ENCODE measurements at places on chromosomes 12 and 14.

- DNase-seq: no peak
These were observed 85.9 kb downstream of the TMEM117 start for GRCh38 chr12:43921666-43922337.

DNA sequence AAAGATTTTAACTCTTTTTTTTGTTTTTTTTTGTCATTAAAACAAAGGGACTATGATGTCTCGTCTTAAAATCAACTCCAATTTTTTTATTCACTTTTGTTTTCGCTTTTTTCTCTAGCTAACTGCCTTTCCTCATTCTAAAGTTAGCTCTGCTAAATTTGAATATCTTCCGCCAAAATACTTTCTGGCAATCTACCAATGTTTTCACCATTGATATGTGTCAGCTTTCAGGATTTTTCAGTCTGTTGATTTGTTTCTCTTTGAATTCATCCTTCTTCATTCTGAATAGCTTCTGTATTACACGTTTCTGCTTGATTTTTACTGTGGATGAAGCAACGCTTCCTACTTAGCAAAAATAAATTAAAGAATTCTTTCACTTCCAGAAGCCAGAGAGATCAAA is 38.7 kb upstream of the NOVA1 start:
- no peak for DNase-seq

DNA sequence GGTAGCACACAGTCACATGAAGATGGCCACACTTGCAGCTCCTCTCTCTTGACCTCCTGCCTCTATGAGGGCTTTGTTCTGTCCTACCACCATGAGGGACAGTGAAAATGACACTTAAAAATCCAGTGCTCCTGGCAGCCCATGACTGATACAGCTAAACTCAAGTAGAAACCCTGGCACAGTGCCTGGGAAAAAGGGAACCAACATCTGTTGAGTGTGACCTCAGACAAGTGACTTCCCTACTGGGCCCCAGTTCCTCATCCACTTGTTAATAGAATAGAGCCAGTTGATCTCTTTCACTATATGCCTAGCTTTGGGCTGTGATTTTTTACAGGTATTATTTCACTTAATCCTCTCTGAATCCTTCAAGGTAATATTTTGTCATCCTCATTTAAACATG is 4.8 kb downstream of the GUCY2C start:
- DNase-seq: no peak

DNA sequence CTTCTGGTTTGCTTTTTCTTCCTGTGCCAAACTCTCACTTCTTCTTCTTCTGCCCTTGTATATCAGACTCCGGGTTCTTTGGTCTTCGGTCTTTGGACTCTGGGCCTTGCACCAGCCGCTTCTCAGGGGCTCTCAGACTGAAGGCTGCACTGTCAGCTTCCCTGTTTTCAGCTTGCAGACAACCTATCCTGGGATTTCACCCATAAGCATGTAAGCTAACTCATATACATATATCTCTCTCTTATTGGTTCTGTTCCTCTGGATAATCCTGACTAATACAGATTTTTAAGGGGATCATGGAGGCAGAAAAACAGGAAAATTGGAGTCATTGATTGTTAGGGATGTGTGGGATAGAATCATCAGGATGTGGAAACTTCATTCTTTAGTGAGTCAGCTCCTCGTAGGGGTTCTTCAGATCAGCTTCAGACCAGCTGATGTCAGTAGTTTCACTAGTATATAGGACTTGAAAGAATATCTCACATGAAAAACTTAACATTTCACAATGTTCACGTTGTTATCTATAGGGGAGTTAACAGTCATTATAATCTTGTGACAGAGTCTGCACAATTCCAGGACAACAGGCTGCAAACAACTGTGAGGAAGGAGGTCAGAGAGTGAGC is 102.9 kb downstream of the RASSF9 start:
- DNase-seq: no peak

- DNase-seq: no peak
These were observed 51.7 kb downstream of the ADGRD1 start for GRCh38 chr12:131005161-131006035.
